ENCODE measurements at places on chromosomes 7 and 10.

DNA sequence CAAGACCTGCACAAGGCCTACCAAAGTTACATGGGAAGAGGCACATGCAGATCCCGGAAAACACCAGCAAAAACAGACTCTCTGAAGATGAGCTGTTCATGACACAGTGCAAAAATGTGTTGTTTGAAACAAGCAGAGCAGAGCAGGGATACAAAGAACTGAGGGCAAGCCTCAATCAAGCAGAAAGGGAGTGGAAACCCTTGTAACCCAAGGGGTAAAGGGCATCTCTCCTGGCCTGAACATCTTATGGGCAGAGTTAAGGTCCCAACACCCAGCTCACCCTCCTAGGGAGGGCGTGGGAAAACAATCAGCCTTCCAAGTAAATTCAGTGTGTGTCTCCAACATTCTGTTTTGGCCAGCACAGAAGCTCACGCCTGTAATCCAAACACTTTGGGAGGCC lies 10.5 kb downstream of the PSPH start:
- no peak for DNase-seq

DNA sequence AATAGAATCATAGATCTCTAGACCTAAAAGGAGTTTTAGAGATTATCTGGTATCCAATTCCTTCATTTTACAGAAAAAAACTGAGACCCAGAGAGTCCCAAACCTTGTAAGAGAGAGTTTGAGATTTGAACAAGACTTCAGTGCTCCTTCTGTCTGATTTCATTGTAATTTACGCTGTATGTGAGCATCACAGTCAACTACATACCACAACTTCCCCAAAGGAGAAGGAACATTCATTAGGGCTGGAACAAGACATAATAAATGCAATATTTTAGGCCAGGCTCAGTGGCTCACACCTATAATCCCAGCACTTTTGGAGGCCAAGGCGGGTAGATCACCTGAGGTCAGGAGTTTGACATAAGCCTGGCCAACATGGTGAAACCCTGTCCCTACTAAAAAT lies 17.3 kb upstream of the PRKAR2B start:
- no peak for DNase-seq

DNA sequence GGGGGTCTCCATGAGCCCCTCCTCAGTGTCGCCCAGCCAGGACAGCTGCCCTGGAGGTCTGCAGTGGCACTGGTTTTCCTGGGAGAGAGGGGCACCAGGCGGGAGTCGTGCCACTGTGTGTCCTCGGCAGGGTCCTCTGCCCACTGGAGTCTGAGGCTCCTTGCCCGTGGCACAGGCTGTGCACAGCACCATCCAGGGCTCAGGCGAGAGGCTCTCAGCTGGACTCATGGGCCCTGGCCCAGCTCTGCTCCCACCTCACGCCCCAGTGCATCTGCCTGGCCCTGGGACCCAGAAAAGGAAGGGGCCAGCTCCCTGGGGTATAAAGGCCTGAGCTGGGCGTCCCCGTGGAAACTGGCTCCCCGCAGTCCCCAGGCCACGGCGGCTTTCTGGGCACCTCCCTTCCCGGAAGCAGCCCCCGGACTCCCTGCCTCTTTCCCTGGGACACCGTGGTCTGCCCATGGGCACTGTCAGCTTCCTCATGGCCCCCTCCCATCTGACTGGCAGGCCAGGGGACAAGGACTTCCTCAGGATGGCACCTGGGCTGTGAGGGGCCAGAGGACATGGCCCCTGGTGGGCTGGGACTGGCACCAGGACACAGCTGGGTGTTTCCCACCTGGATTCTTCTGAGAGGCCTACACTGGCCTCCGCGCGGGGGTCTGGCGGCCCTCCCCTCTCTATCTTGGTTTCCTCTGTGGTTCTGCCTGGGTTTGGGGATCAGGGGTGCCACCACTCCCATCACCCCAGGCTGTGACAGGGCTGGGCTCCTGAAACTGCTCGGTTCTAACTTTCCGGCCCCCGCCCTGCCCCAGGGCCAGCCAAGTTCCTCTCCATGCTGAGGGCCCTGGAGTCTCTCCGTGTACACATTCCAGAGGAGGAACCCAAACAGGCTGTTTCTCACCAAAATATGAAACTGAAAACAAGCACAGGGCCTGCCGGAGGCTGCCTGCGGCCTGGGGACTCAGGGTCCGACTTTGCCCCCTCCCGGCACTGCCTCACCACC lies 5.5 kb downstream of the FOXL3 start:
- DNase-seq = no peak

DNA sequence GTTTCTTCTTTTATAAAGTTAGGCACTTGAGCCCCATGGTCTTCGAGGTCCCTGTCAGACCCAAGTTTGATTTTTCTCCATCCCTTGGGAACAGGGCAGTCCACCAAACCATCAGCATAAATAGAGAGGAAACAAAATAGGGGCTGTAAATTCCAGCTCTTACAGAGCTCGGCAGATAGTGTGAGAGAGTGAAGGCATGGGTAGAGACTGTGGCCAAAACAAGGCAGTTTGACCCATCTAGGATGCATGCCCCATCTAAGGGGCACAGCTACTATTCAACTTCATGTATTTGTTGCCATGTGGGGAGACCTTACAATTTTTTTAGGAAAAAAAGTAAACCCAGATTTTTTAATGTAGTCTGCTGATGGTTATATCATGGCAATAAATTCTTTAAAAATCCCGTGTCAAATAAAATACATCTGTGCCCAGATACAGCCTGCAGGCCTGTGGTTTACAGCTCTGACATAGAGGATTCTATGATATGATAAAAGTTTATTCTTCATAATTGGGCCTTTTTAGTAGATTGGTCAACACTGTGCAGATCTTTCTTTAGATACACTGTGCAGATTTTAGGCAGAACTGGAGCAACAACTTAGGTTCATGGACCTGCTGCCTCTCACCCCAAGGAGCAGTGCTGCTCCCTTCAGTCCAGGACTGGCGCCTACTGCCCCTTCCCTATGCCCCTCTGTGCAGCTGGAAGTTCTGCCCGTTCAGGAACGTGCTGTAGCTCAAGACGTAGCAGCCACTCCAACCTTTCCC lies 5.3 kb downstream of the PPP1R3C start:
- DNase-seq = no peak

DNA sequence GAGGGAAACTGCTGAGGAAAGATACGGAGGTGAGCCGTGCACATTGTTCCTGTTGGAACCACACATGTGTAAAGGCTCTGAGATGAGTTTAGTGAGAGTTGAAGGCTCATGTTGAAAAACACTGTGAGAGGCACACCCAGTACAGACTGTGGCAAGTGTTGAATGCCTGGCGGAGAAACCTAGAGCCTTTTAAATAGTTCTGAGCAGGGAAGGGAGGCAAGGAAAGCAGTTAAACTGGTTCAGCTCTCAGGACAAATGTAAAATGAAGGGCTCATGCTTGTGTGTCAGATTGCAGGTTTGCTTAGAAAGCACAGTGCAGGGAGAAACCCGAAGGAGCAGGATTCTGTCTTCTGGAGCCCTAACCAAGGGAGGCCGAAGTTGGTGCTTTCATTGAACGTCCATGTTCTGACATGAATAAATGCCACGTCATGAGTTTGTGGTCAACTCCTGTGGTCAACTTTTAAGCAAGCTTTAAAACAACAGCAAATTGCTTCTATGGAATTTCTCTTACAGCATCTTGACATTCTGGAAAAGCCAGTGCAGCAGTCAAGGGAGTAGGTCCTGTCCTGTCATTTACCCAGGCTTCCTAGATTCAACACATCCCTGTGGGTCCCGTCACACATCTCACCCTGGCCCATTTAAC lies 650.9 kb upstream of the GALNT17 start:
- no peak for DNase-seq

DNA sequence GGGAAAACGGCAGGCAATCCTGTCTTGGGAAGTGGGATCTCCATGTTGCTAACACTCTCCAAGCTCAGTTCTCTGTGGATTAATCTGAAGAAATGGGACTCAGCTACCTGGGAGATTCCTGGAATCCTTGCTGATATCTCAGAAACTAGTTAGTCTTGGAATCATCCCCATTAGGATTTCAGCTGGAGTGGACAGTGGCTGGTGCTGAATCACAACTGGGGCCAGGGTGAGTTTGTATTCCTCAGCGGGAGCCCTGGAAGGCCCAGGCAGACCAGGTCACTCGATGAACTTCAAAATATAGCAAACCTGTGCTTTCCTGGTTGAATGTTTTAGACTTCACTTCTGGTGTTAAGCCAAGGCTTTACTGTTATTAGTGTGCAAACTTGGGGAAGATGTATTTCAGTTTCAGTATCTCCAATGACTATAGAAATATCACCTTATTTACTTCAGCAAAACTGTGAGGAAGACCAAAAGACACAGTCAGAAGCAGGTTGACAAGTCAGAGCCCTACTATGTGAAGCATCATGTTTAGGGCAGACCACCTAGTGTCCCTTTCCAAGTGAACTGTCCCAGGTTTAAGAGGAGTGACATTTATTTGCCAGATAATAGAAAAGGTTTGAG lies 126.1 kb downstream of the AOAH start:
- no peak for DNase-seq

GRCh38 chr10:78140066-78140630 lies 106.5 kb downstream of the RPS24 start:
- no peak for DNase-seq

- DNase-seq = no peak
These were observed 254.5 kb upstream of the RNF32 start for GRCh38 chr7:156386097-156386496.

GRCh38 chr7:112266141-112266540 lies 59.6 kb downstream of the ZNF277 start:
- no peak for DNase-seq

DNA sequence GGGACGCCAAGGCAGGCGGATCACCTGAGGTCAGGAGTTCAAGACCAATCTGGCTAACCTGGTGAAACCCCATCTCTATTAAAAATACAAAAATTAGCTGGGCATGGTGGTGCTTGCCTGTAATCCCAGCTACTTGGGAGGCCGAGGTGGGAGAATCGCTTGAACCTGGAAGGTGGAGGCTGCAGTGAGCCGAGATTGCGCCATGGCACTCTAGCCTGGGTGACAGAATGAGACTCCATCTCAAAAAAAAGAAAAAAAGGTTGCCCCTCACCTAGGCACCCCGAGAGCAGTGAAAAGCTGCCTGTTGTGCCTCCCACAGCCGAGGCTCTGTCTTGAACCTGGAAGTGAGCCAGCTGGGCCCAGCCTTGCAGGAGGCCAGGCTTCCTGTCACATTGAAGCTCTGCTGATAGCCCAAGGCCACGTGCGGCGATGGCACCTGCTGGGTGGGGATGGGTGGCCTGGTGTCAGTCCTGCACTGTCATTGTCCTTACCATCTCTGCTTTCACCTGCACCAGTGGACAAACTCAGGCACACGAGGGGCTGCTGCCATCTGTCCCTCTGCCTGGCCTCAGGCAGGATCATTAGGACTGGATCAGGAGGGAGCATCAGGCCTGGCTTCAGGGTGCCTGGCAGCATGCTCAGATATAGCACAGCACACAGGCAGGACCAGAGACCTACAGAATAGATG lies 37.8 kb downstream of the DNAJB12 start:
- no peak for DNase-seq

GRCh38 chr10:58268454-58268945 lies 462 bp upstream of the CISD1 start:
- no peak for DNase-seq

DNA sequence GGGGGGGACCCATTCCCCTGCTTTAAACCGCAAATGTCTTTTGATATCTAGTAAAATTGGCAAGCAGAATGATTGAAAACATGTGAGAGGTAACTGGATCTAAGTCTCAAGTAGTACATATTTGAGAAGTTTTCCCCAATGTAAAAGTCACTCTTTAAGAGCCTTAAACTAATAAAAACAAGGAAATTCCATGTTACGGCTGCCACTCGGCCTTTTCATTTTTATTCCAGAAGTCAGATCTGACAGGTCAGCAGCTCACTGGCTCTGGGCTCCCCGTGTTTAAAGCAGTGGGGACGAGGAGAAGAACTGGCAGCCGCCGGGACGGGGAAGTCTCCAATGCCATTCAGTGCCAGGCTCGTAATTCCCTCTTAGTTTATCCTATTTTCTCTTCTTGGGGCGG lies 80.7 kb downstream of the CUX1 start:
- no peak for DNase-seq

- DNase-seq = no peak
These were observed 222.2 kb downstream of the ADRA2A start for GRCh38 chr10:111299037-111299436.

DNA sequence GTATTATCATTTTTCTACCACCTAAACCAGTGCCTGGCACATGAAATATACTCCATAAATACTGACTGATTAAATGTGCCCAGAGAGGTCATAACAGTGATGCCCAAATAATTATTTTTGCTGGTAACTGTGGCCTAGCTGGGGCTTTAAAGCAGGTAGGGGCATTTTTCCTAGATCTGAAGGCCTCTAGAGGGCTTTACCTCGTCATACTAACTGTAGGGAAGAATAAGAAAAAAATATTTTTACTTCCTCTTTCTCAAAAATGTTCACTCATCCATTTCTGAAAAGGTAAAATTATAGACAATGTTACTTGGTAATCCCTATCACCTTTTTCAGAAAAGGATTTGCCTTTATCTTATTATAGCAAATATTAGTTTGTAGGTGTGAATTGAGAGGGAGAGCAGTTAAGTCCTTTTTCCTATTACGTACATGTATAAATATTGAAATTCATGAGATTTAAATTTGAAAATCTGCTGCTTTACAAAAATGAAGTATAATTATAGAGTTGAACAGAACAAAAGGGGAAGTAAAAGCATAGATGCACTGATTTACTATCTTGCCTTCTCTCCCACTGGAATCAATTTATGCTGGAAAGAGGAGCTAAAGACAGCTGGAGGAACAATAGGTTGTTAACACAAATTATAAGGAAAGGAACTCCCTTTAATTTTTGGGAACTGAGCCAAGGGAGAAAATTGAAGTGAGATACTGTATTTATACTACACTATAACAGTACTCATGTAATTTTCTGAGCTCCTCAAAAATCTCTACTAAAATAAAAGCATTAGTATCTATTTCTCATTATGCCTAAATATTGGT lies 71.5 kb upstream of the NOBOX start:
- no peak for DNase-seq

GRCh38 chr7:125847055-125847454 lies 917.4 kb upstream of the POT1 start:
- DNase-seq = no peak

GRCh38 chr10:75335983-75336382 lies 65.6 kb downstream of the ZNF503 start:
- no peak for DNase-seq

- no peak for DNase-seq
These were observed 106.4 kb upstream of the ARID5B start for GRCh38 chr10:61795147-61795546.

DNA sequence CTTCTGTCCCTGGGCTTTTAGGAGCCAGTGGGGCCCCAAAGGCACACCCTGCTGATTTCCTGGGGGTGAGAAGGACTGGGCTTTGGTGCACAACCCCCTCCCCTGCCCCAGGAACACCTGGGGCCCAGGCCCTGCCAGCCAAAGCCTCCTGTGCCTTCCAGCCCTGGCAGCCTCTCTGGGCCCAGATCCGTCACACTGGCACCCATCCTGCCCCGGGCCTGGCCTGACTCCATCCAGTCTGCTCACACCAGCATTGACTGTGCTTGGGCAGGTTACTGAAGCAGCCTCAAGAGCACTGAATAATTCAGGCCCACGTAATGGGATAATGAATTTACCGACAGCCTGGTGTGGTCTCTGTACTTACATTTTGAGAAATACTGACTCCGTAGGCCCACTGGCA lies 12.0 kb upstream of the COMTD1 start:
- no peak for DNase-seq
